CD8-positive, alpha-beta memory T cell (primary cell): ENCODE measurements at places on chromosomes 2 and 18.

DNA sequence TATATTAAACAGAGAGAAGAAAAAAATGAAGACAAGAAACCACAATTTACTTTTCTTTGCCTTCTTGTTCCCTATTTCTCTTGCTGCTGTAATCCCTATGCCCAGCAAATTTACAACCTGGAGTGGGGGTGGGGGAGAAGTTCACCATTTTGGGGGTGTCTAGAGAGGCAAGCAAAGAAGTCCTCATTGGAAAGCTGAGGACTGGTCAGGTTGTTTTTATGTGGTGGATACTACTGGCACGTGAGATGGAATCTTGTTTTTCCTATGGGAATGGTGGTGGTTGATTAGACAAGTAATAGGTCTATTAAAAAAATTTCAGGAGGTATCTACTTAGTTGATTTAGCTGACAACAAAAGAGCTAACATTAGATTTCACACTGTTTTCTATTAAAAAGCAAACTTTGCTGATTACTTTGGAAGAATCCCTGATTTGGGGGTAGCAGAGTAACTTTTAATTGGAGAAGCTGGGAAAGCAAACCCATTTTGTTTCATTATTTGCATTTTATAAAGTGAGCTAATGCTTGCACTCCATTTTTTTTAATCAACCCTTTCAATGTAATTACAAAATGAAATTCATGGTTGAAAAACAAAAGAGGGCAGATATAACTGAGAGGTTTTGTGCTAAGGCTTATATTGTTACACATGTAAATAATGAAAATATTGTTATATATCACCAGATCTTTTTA is 6.0 kb downstream of the POU3F3 start:
- DNase-seq: no peak

GRCh38 chr2:231386446-231386845 is 9.1 kb upstream of the B3GNT7 start:
- no peak for DNase-seq

- DNase-seq: no peak
Observed at GRCh38 chr18:10081492-10081891, 167.7 kb downstream of the VAPA start.

DNA sequence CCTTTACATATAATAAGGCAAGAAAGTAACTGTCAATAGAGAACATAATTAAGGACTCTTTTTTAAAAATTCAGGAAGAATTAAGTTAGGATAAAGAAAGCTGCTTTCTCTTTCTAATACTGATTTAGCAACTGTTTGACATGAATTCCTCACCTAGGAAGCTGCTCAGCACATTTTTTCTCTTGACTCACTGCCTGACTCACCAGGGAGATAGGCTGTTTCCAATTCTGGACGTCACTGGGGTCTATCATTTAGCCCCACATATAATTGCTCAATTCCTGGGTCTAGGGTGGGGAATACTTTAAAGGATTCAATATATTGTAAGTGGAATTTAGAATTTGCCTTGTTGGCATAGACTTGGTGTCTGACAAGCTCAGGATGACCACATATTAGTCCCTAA is 50.8 kb upstream of the UGP2 start:
- no peak for DNase-seq

DNA sequence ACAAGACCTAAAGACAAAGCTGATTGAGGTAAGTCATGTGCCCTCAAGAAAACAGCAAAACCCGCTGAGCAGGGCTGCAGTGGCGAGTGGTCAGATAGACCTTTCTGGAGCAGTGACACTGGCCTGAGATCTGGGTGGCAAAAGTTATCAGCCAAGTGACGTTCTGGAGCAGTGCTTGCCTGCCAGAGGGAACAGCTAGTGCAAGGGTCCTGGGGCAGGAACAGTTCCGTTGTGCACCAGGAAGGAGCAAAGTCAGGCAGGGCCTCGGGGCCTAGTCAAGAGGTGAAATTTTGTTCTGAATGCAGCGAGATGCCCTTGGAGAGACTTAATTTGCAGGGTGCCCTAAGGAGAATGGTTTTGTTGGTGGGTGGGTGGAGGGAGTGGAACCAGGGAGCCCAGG is 67.0 kb downstream of the SH3BP4 start:
- no peak for DNase-seq

DNA sequence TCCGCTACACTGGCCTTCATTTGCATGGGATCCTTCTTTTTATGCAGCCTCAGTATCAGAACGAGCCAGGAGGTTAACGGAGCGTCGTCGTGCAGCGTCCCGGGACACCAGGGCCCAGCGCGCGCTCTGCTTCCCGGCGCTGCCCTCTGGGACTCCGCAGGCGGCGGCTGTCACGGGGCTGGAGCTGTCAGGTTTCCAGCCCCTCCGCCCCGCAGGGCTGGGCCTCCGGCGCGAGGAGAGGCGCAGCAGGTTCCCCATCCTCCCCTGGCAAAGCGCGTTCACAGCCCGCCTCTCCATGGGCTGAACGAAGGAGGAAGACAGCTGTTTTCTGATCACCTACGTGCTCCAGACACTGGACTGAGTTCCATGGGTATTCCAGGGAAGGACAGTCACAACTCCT is 12.5 kb upstream of the PAX8 start:
- no peak for DNase-seq

GRCh38 chr2:169641464-169641863 is 52.7 kb downstream of the CFAP210 start:
- DNase-seq: no peak

GRCh38 chr18:24270358-24270936 is 127.2 kb downstream of the OSBPL1A start:
- no peak for DNase-seq

GRCh38 chr18:77013811-77014521 is 118.6 kb downstream of the MBP start:
- DNase-seq: no peak

GRCh38 chr2:134926231-134926931 is 7.8 kb downstream of the CCNT2 start:
- DNase-seq: no peak

- no peak for DNase-seq
Observed at GRCh38 chr18:7926526-7926925, 359.4 kb downstream of the PTPRM start.

DNA sequence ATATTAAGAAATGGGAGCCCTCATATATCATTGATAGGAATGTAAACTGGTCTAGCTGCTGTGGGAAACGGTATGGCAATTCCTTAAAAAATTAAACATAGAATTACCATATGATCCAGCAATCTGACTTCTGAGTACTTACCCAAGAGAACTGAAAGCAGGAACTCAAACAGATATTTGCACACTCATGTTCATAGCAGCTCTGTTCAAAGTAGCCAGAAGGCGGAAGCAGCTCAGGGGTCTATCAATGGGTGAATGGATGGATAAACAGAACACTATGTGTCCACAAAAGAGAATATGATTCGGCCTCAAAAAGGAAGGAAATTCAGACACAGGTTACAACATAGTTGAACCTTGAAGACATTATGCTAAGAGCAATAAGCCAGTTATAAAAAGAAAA is 135.7 kb upstream of the NDUFV2 start:
- DNase-seq: no peak

DNA sequence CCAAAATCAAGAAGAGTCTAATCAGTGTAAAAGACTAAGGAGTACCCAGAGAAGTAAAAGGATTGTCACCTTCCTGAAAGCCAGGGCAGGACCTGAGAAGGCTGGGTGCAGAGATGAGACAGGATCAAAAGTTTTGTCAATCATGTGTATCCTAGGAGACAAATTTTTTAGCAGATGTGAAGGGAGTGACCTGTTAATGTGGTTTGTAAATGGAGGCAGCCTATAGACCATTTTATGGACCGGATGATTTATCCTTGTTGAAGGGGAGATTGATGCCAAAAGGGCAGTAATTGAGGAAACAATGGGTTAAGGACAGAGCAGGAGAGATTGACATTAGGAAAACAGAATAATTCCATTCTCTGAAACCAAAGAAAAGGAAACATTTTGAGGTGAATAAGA is 813 bp downstream of the NDC80 start:
- no peak for DNase-seq

- no peak for DNase-seq
Observed at GRCh38 chr2:144469798-144470197, 50.1 kb downstream of the ZEB2 start.

DNA sequence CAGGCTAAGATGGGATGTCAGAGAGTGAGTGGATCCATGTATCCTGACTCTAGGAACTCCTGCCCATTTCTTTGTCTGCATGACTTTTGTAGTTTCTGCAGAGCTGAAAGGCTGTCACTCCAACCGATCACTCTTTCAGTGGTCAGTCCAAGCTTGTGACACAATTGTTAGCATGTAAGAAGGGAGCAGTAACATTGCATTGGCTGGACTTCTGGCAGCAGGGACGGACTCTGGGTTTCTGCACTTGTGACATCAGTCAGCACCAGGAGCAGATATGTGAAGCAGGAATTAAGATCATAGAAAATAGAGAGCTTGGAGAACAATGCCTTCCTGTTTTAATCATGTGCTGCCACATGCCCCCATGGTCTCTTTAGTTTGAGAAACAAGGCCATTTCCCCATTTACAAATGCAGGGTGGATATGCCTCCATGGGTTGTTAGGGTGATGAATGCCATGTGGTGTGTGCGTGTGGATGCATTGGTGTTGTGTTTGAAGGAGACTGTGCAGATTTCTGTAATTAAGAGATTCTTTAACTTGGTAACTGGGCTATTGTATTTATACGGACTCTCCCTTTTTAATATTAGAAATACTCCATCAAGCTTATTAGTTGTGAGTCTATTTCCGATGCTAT is 214.3 kb upstream of the EPHA4 start:
- DNase-seq: no peak

DNA sequence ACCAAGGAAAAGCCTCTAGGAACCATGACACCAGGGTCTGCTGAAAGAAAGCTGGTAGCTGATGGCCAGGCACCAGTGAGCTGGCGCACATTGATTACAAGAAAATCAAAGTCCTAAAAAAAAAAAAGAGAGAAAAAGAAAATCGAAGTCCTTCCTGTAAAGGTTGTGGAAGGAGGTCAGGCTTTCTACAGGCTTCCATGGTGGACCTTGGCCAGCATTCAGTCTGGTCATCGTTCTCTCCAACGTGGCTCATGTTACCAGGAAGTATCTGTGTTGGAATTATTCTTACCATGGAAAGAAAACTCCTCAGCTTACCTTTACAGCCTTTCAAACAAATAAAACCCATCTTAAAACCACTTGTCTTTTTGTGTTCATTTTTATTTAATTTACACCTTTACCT is 65.6 kb downstream of the CYB5A start:
- DNase-seq: no peak

DNA sequence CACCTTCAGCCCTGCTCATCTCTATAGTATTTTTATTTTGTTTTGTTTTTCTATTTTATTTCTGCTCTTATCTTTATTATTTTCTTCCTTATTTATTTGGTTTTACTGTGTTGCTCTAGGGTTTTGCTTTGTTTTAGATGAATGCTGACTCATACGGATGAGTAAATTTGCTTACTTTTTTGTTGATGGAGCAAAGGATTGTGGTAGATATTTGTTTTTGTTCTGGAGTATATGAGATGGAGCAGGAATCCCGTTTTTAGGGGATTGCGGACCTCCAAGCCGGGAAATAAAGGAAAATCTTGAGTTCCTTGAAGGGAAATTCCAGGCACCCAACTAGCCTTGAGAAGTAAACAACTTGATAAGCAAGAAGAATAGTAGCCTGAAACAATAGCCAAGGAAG is 15.3 kb upstream of the COLEC12 start:
- no peak for DNase-seq

- DNase-seq: no peak
Observed at GRCh38 chr18:8381821-8382459, 227.3 kb upstream of the RAB12 start.

- DNase-seq: no peak
Observed at GRCh38 chr2:52934323-52934898, 833.2 kb upstream of the CHAC2 start.

GRCh38 chr2:120334068-120334467 is 11.9 kb upstream of the INHBB start:
- no peak for DNase-seq

GRCh38 chr2:94987074-94988020 is 38.2 kb upstream of the MAL start:
- DNase-seq: no peak

- no peak for DNase-seq
Observed at GRCh38 chr2:2547451-2547850, 216.4 kb upstream of the MYT1L start.

GRCh38 chr2:216215658-216216390 is 106.7 kb downstream of the XRCC5 start:
- DNase-seq: no peak

GRCh38 chr18:34752056-34752455 is 42.0 kb downstream of the DTNA start:
- DNase-seq: no peak
